Tongue (tissue), 3 donors: ENCODE measurements at places on chromosomes 6 and 20. TPM values are rescaled to one million over a fixed set of nuclear protein-coding genes. Genes with fewer than 3 reads are reported as not detected.

DNA sequence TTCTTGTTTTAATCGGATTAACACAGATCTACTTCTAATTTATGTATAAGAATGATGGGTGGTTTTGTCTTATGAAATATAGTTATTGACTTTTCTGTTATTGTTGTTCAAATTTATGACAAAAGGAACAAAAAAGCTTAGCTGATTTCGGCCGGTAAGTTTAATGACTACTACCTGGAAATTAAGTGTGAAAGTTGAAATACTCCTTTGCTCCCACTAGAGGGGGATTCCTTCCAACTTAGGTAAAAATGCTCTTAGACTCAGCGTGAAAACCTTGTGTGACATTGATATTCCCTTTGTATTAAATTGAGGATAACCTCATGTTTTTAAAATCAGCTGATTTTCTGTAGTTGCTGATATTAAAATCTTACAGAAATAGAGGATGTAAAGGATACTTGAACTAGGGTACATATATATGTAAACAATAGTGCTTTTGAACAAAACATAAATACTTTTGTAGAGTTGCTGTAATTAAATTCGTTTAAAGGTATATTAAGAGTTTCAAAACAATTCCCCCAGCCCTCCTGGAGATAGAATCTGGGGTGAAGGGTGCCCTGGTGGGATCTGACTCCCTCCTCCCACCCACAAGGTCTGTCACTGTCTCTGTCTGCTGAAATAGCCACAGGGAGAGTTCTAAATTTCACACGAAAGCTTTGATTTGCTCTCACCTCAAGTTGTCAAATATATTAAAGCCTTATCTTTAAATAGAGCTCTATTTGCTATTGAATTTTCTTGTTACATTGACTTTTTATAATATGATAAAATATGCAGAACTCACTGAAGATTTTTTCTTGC is 257.5 kb downstream of the ARID1B start:
- peak; percentile 67 for DNase-seq

EYS gene
- total RNA-seq = 1.0 TPM

IL20RA gene
- 4.6 TPM for total RNA-seq

GRCh38 chr20:23007886-23008655 is 27.0 kb upstream of the SSTR4 start:
- DNase-seq = no peak

- DNase-seq = no peak
Measured at GRCh38 chr20:61948586-61949362, 116.9 kb downstream of the TAF4 start.

DNA sequence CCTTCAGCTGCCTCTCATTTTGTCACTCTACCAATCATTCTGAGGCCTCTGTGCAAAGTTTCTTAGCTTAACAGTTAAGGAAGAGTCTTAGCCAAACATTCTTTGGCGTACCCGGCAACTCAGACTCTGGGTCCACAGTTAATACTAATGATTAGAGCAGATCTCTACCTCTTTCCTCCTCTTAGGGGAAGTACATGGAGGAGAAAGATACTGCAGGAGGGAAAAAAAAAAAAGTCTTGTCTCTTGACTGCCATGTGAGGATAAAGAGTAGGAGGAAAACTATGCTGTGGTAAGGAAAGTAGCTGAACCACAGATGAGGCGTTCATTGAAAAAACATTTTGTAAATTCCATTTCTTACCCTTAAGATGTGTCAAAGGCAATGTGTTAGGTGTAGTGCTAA is 44.0 kb upstream of the MARCKS start:
- no peak for DNase-seq

- no peak for DNase-seq
Measured at GRCh38 chr6:78089531-78089930, 436.7 kb downstream of the MEI4 start.

MAP7 gene
- 6.1 TPM for total RNA-seq

DNA sequence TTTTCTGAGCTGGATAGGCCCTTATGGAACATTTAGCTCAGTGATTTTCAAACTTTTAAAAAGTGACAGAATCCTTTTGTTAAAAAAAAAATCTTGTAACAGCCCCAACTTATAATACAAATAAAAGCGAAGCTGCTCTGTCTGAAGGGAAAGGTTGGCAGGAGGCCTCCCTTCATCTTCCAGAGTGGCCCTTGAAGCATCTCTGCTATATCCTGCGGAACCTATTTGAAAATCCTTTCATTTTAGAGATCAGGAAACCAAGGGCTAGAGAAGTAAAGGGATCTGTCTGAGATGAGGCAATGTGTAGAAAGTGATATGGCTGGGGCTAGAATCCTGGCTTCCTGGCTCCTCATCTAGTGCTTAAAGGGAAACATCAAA is 107.8 kb downstream of the UBE3D start:
- no peak for DNase-seq

- DNase-seq = no peak
Measured at GRCh38 chr20:16124491-16124890, 448.8 kb downstream of the KIF16B start.

DNA sequence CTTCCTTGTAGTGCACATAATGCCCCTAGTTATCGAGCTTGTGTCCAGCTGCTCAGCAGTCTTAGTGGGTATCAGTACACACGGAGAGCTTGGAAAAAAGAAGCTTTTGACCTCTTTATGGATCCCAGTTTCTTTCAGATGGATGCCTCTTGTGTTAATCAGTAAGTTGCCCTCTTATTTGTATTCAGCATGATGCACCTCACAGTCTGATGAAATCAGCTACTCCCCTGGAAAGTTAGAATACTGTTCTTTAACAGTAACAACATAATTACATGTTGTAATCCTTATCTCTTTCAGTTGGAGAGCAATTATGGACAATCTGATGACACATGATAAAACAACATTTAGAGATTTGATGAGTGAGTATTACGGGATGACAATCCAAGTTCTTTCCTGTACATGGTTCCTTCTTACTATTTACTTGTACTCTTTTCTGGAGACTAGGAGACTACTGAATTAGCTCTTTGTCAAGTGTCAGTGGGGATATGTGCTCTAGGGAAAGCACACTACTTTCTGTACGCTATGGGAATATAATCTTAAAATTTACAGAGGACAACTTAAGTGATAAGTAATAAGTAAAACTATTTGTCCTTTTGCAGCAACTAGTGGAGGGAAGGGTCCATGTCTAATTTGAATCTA is 39.1 kb downstream of the PGM3 start:
- DNase-seq = no peak

DNA sequence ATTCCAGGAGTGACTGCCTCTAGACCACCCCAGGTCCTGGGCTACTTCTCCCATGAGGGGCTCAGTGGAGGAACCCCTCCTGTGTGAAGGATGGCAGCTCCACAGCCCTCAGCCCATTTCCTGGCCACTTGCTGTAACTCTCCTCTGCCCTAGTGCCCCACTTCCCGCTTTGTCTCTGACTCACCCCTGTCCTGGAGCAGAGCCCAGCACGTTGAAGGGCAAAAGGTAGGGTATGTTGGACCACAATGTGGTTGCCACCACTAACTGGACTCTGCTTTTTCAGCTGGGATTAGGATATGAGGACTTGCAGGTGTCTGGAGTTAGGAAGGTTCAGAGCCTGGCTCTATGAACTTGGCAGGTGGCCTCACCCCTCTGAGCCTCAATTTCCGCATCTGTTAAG is 2.4 kb downstream of the MYBL2 start:
- DNase-seq = no peak

DNA sequence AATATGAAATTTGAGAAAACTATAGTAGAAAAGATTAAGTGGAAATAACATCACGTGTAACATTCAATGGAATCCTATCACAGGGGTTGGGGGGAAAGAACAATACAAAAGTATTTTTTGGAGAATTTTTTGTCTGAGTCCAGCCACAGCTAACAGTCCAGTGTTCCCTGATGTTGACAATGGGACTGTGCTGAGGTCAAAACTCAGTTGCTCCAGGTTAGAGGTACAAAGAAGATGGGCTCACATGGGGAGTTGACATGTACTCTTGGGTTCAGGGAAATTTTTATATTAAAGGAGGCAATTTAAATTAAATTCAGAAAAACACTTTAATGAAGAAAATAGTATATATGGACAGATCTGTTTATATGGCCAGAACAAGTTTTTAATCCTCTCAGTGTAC is 995 bp downstream of the MYCT1 start:
- DNase-seq = no peak

ETV7 gene
- total RNA-seq = 0.21 TPM

- no peak for DNase-seq
Measured at GRCh38 chr6:153167061-153167891, 36.2 kb upstream of the RGS17 start.

DNA sequence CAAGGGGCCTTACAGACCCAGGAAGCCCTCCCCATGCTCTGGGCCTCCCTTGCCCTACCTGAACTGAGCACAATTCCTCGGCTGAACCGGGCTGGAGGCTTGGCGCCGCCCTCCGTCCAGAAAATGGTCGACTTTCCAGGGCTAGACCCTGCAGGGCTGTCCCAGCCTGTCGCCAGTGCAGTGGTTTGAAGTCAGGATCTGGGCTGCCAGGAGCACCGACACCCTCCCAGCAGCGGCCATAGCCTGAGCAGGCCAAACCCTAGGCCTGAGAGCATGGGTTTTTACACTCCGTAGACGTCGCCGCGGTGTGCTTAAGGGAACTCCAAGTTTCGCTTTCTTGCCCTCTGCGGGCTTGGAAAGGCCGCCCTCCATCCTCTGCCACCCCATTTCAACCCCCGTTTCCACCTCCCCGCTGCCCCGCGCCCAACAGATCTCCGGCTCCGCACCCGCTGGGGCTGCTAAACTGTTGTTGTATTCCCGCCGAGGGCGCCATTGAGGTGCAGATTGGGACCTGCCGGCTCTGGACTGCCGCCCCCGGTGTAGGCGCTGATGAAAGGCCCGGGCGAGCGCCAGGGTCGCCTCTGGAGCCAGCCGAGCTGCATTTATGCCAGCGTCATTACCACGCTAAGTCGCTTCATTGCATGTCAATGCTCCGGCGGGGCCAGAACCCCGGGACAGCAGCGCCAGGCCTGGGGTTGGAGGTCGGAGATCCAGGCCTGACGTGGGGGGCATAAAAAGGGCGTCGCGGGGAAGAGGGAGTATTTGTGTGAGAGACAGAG is 2.2 kb upstream of the TFAP2A start:
- DNase-seq = peak; percentile 26

- DNase-seq = peak; percentile 88
Measured at GRCh38 chr6:16338577-16339264, 100.3 kb downstream of the GMPR start.

DNA sequence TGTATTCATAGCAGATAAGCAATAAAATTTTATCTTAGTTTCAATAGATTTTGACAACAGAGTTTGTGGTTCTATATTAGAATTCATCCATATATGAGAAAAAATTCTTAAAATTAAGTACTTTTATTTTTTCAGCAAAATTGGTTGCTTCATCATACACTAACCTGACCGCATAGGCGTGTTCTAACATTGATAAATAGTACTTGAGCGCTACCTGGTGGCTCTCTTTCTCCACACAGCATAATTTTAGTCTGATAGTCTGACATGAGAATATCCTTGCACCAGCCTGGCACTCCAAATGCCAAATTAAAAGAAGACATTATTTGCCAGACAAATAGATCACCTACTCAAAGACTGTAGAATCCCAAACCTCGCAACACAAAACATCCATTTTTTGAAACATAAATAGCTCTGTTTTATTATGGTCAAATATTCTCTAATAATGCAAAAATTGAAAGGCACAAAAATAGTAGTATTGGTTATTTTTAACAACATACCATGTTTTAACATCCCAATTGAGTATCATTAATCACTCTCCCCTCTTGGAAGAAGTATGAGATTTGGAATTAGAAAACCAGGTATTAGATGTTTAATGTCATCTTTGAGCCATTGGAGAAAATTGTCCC is 33.0 kb upstream of the FILIP1 start:
- peak; percentile 87 for DNase-seq

DNA sequence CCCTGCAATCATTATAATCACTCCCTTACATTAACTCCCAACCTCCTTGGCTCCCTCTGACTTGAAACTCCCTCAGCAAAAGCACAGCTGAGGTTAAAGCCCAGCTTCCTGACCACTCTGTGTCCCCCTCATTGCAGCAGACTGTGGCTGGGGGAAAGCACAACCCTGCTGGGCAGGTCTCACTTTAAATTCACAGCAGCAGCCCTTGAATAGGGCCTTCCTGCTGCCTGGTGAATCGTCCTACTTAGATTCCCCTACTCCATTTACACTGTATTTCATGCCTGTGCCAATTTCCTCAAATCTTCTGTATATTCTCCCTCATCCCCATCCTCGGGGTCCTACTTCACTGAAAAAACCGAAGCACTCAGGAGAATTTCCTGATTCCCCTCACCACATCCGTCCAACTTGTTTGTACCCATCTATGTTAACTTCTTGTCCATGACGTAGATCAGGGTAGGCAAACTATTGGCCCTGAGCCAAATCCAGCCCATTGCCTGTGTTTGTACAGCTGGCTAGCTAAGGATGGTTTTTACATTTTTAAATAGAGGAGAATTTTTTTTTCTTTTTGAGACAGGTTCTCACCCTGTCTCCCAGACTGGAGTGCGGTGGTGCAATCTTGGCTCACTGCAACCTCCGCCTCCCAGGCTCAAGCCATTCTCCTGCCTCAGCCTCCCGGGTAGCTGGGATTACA is 31.5 kb upstream of the GCM1 start:
- peak; percentile 66 for DNase-seq

DNA sequence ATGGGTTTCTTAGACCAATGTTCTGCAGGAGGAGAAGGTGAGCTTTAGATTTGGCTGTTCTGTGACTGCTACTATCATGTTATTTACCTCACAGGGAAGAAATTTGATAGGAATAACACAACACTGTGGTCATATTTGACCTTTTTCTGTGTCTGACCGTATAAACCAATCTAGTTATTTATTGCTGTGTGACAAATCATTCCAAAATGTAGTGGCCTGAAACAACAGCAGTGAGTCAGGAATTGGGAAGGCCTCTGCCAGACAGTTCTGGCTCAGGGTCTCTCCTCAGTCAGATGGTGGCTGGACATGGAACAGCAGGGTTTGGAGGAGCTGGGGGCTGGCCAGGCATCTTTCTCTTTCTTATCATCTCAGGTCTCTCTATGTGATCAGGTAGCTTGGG is 33.0 kb downstream of the RIPOR2 start:
- no peak for DNase-seq

DNA sequence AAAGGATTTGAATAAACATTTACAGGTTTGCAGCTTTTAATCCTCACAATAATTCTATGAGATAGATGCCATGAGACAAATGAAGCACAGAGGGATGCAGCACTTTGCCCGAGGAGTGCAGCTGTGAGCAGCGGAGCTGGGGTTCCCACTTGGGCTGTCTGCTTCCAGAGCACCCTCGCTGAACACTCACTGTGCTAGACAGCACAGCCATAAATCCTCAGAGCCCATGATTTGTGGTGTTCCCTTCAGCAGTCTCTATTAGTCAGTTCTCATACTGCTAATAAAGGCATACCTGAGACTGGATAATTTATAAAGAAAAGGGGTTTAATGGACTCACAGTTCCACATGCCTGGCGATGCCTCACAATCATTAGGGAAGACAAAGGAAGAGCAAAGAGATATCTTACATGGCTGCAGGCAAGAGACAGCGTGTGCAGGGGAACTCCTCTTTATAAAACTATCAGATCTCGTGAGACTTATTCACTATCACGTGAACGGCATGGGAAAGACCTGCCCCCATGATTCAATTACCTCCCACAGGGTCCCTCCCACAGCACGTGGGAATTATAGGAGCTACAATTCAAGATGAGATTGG is 25.3 kb upstream of the CTAGE9 start:
- DNase-seq = no peak
